Purkinje cell (primary cell): ENCODE measurements at places on chromosomes 11 and 22. TPM values are rescaled to one million over a fixed set of nuclear protein-coding genes. Genes with fewer than 3 reads are reported as not detected.

Gene NEU3
- polyA plus RNA-seq = 0.97 and 1.7 TPM in 2 replicates

Gene DENND6B
- polyA plus RNA-seq = 1.9 and 2.6 TPM in 2 replicates

Gene PLAAT5
- polyA plus RNA-seq = 0.73 TPM in 1 of 2 replicates, not detected in the other

Gene CCDC188
- not detected in 2 replicates for polyA plus RNA-seq

Gene P2RY2
- polyA plus RNA-seq = not detected in 2 replicates

Gene SAA4
- polyA plus RNA-seq = not detected in 2 replicates

Gene PRAME
- polyA plus RNA-seq = not detected in 2 replicates

Gene GPR83
- polyA plus RNA-seq = 0.94 TPM in 1 of 2 replicates, not detected in the other
